ENCODE measurements at places on chromosomes 7 and 10.

- peak; percentile 44 for DNase-seq
Observed at GRCh38 chr7:129436335-129436923, 2.2 kb downstream of the STRIP2 start.

DNA sequence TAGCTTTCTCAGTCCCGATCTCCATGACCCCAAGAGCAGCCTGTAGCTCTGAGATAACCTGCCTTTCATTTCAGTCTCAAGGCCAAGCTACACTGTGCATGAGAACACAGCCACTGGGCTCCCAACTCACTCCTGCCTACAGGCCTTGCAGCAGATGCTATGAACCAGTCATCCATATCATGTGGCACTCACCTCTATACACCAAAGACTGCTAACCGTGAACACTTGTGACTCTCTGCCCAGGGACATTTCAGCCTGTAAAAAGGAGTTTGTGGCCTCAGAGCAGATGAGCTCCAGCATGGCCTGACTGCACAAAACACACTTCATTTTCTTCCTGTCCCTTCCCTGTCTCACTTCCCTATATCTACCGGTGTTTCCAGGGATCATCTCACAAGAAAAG is 56.9 kb upstream of the NPY start:
- no peak for DNase-seq

GRCh38 chr7:113731571-113731970 is 187.2 kb downstream of the PPP1R3A start:
- no peak for DNase-seq

GRCh38 chr10:43045631-43046287 is 31.1 kb upstream of the RET start:
- no peak for DNase-seq

DNA sequence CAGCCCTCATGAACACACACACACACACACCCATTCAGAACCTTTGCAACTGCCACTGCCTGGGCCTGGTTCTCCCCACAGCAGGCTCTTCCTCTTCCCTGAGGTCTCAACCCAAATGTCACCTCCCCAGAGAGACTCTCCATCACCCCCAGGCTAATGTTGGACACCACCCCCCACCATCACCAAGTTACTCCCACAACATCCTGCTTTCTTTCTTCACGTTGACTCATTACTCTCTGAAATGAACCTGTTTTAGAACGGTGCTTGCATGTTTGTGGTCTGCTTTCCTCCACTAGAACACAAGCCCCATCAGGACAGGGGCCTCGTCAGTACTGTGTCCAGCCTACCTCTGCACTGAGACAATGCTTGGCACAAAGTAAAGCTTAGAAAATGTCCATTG is 16.0 kb downstream of the AFAP1L2 start:
- DNase-seq, result no peak

Data from hematopoietic multipotent progenitor cell treated with erythropoietin and hydrocortisone succinate and interleukin-3 and kit ligand, for 17 days (in vitro differentiated cells).